Psoas muscle (tissue), 8 donors: ENCODE measurements at places on chromosomes 13 and 19. TPM values are rescaled to one million over a fixed set of nuclear protein-coding genes. Genes with fewer than 3 reads are reported as not detected.

GRCh38 chr19:55333870-55334269 lies 5.8 kb upstream of the KMT5C start:
- DNase-seq: no peak

DACH1 gene
- total RNA-seq: 3.6 TPM

- no peak for DNase-seq
Observed at GRCh38 chr19:54416695-54417491, 1.6 kb downstream of the TTYH1 start.

DNA sequence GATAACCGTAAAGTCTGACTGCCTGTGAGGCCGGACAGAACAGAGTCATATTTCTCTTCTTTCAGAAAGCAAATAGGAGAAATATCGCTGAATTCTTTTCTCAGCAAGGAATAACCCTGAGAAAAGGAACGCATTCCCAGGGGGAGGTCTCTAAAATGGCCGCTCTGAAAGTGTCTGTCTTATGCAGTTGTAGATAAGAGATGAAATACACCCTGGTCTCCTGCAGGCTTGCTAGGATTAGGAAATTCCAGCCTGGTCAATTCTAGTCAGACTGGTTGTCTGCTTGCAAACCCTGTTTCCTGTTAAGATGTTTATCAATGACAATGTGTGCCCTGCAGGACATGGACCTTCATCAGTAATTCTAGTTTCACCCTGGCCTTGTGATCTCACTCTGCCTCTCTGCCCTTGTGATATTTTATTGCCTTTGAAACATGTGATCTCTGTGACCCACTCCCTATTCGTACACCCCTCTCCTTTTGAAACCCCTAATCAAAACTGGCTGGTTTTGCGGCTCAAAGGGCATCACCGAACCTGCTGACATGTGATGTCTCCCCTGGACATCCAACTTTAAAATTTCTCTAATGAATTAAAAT lies 934.8 kb upstream of the SPRY2 start:
- no peak for DNase-seq

- no peak for DNase-seq
Observed at GRCh38 chr19:55287361-55288079, 3.7 kb downstream of the BRSK1 start.

AP1M2 gene
- total RNA-seq: not detected
